Hepatic stellate cell (primary cell): ENCODE measurements at places on chromosomes 6 and 20.
A peak's percentile ranks its signal among the peaks of the same experiment; 100 is the strongest.

DNA sequence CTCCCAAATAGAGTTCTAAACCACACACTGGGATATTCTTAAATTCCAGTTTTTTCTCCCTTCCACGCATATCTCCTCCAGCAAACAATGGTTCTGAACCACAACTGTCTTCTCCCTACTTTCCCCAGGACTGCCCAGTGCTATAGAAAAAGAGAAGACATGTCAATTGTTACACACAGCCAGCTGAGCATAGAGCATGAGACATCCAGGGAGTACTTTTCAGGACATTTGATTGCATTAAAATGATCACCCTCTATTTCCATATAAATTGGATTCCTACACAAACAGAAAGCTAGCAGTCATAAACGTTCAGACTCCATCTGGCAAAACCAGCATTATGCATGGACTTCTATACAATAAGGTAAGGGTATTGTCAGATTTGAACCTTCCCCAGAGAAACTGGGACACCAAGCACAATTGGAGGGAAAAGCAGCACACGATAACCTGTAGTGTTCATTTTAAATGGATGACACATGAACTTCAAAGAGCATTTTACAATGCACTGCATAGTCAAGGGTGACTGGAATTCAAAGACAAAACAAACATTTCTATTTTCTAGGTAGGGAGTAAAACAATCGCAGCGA lies 93.1 kb upstream of the HEY2 start:
- DNase-seq: no peak

GRCh38 chr6:1297746-1298145 lies 14.2 kb upstream of the FOXQ1 start:
- DNase-seq: no peak

DNA sequence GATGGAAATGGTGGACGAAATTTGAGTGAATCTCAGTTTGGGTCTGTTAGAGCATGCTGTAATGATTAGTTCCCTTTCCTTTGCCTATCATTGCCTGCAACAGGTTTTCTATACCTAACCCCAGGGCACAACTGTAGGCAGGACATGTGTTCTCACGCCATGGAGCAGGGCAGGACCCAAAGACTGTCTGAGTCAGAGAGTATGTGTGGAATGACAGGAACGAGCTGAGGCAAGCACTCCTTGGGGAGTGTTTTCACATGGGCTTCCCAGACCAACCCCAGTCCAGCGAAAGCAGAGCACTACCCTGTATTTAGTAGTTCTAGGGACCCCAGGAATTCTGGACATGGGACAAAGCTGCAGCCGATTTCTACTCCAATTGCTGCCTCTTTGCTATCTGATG lies 234.2 kb downstream of the HACE1 start:
- peak; percentile 29 for DNase-seq

- DNase-seq: no peak
Observed at GRCh38 chr20:11755071-11755841, 162.4 kb upstream of the BTBD3 start.
